Activated T-cell treated with anti-CD3 and anti-CD28 coated beads, Interleukin-2, amount 50 U/mL, for 48 hours (primary cell): ENCODE measurements at places on chromosomes 2 and 18.
A peak's percentile ranks its signal among the peaks of the same experiment; 100 is the strongest.

- DNase-seq = no peak
These were observed 20.6 kb upstream of the EXOC6B start for GRCh38 chr2:72846171-72847095.

DNA sequence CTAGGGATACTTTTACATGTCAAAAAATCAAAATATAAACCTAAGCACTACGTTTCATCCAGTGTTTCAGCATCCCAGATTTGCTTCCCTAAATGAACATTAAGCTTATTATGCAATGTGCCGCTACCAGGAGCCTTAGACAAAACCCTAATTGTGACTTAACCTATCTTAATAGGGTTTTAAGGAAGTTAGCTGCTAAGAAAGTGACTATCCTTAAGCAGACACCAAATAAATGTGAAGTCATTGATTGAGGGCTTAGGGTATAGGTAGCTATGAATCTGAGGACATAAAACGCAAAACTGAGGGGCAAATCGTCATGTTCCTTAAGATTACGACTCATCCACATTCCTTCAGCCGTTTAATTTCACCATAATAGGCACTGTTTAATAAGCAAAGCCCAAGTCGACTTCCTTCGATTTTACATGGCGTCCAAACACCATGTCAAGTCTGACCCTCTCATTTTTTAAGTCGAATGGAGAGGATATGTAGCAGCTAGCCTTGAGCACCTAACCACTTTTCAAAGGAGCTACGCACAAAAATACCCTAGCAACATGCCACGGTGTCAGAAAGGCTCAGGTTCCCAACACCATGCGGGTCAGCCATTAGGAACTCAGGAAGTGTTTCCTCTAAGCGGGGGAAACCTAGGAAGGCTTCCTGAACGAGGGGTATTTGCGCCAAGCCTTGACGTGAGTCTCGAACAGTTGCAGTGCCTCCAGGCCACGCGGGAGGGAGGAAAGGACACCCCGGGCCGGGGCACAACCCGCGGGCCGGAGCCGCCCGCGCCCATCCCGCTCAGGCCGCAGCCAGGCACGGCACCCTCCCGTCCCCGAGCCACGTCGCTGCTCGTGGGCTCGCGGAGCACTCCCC lies 1.0 kb downstream of the HDLBP start:
- DNase-seq = no peak

GRCh38 chr2:88683160-88684021 lies 8.1 kb upstream of the RPIA start:
- DNase-seq = no peak

GRCh38 chr2:224938651-224939182 lies 103.6 kb downstream of the DOCK10 start:
- no peak for DNase-seq

- no peak for DNase-seq
These were observed 741.2 kb downstream of the NRXN1 start for GRCh38 chr2:50290718-50291117.

DNA sequence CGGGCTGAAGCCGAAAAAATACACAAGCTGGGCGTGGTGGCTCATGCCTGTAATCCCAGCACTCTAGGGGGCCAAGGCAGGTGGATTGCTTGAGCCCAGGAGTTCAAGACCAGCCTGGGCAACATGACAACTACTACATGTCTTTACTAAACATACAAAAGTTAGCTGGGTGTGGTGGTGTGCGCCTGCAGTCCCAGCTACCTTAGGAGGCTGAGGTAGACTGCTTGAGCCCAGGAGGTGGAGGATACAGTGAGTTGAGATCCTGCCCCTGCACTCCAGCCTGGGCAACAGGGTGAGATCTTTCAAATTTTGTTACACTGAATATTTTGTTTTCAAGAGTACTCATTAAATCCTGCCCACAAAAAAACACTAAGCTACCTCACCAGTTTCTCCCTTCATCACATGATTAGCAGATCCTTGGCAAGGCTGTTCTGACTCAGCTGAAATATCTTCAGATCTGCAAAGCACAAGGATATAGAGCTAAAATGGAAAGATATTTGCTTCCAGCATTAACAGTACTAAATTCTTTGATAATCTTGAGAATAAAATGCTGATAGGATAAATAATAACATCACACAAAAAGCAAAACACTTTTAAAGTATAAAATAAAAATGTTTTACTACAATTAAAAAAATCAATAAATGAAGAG lies 28.2 kb upstream of the MCM6 start:
- DNase-seq = no peak

GRCh38 chr18:2571200-2572170 lies at the start of the genes METTL4 and NDC80:
TSS of gene METTL4 (minus strand) at chr18:2571505. CDS start at chr18:2567216, 4,289 bp downstream.
TSS of gene NDC80 (plus strand) at chr18:2571557. CDS start at chr18:2572986, 1,429 bp downstream.
- peak; percentile 91 for DNase-seq

DNA sequence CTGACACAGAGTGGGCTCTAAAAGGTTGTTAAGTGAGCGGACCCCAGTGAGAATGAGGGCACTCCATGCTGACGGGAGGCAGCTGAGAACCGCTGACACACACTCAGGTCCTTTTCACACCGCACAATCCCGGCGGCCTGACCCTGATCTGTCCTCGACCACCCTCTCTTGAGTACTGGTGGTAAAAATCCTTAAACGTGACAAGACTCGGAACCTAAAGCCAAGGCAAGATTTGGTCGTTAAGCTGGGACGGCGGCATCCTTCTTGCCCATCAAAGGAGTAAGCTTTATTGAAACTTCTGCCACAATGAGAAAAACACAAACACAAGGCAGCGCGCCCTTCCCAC lies 569 bp downstream of the TMX3 start:
- no peak for DNase-seq

GRCh38 chr2:78992807-78993517 lies 32.5 kb upstream of the REG3G start:
- no peak for DNase-seq

DNA sequence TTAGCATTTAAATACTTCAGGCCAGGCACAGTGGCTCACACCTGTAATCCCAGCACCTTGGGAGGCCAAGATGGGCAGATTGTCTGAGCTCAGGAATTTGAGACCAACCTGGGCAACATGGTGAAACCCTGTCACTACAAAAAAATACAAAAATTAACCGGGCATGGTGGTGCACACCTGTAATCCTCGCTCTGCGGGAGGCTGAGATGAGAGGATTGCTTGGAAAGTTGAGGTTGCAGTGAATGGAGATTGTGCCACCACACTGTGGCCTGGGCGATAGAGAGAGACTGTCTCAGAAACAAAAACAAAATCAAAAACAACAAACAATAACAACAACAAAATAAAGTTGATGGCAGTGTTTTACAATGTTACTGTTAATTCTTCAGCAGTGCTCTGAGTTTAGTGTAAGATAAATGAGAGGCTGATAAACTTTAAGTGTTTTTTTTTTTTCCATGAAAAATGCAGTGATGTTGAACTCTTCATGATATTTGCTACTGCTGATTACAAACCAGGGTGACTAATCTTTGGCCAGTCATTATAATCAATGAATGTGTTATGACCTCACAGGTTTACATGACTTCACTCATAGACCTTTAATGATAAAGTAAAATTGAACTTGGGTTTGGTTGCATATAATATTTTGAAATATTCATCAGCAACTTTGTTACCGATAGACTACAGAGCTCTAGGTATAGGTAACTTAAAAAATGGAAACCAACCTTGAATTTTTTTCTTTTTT lies 2.5 kb downstream of the ITGAV start:
- no peak for DNase-seq

- DNase-seq = no peak
These were observed 109.9 kb downstream of the LYPD6B start for GRCh38 chr2:149148194-149149006.

DNA sequence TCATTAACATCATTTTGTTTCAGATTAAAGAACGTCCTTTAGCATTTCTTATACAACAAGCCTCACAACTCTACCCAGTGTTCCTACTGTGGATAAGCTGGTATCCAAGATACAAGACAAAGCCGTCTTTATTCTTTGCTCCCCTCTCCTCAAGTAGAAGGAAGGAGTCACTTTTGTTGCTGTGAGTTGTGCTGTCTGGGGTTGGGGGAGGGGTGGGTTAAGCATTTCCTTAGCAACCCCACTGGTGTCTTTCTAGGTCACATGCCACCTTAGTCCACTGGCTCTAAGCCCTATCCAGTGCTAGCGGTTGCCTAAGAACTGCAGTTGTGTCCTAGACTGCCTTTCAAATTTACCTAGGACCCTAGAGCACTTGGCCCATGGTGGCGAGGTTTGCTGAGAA lies 155.6 kb upstream of the PIEZO2 start:
- DNase-seq = no peak

GRCh38 chr2:228318218-228318617 lies 136.7 kb upstream of the SPHKAP start:
- no peak for DNase-seq

DNA sequence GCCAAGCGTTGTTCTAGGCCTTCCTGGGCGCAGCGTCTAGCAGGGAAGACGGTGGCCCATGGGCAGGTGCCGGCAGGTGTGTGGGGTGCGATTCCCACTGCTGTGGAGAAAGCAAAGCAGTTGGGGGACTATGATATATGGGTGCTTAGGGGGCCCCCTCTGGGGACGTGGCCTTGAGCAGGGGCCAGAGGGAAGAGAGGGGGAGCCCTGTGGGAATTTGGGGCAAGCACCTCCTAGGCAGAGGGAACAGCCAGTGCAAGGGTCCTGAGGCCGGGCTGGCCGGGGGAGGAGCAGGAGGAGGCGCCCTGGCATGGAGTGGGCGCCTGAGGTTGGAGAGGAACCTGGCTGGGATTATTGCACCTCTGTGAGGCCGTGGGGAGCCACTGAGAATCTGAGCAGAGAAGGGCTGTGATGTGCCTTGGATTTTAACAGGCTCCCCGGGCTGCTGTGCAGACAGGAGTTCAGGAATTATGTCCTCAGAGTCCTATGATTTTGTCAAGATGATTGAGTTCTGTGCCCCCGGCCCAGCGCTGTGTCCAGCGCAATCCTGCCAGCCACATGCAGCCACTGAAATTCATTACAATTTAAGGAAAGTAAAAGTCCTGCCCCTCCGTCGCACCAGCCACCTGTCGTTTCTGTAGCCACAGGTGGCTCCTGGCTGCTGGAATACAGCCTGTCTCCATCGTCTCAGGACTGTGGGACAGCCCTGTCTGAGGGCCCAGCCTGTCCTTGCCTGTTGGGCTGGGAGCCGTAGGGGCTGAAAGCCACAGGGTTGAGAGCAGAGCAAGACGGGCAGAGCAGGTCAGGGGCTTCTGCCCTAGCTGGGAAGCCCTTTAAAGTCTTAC lies 9.1 kb upstream of the KLHL30 start:
- no peak for DNase-seq

DNA sequence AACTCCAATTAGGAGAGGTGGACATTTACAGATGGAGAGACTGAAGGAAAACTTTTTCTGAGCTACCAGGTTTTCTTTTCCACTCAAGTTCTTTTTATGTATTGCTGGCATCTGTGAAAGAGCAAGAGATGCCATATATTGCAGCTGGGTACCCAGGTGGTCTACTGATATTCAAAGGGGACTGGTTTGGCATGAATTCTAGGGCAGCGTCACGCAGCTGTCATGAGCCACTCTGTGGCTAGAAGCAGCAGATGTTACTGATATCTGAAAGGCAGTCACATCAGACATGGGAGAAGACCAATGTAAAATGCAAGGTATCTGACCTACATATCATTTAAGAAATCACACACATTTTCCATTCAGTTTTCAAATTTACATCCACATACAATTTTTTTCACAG lies 408.8 kb downstream of the GALNT13 start:
- no peak for DNase-seq

DNA sequence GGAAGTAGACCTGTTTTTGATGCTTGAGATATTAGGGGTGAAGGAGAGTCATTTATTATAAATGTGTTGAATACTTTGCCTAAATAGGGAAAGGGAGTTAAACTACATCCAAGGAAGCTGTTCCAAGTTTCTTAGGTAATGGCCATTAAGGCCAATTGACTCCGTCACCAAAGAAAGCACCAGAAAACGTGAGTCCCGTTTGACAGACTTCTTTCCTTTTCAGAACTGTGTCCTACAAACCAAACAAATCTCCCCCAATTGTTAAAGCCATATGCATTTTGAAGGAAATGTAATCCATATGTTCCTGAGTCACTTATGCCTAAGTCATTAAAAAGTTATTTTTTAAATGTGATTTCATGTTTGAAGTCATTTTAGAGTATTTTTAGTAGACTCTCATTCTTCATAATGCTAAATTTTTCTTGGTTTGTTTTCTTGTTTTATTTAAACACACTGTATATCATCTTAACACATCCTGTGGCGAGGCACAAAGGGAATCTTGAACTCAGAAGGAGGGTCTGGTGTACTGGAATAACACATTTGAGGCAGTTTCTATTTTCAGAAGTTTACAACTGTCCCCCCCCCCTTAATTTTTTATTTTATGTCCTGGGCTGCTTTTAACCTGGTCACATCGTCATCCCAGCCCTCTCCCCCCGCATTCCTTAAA lies 133.7 kb downstream of the RHBDD1 start:
- no peak for DNase-seq

DNA sequence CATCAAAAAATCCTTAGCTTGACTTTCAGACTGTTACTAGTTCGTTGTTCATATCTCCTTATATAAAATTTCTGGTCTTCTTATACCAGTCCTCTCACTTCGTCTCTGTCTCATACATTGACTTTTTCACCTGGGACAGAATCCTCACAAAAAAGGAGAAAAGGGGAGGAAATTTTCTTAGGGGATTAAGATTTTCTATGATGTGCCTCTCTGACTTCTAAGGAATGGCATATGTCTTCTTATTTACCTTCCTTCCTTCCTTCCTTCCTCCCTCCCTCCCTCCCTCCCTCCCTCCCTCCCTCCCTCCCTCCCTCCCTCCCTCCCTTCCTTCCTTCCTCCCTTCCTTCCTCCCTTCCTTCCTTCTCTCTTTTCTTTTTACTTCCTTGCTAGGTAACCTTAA lies 27.9 kb downstream of the KCNE4 start:
- no peak for DNase-seq

DNA sequence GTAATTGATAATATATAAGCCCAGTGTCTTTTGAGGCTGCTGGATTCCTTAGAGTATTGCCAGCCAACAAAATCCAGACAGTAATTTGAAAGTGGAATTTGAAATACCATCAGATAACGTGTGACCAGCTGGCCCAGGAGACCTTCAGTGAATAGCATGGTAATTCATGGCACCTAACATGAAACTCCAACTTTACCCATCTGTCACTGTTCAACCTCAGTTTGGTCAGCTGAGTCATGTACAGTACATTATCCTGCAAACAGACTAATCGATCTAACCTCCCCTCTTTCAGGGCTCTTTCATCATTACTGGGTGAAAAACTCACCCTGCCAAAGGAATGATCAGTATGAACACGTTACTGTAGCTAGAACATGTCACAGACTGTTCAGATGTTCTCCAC lies 230.6 kb downstream of the DOK6 start:
- no peak for DNase-seq

DNA sequence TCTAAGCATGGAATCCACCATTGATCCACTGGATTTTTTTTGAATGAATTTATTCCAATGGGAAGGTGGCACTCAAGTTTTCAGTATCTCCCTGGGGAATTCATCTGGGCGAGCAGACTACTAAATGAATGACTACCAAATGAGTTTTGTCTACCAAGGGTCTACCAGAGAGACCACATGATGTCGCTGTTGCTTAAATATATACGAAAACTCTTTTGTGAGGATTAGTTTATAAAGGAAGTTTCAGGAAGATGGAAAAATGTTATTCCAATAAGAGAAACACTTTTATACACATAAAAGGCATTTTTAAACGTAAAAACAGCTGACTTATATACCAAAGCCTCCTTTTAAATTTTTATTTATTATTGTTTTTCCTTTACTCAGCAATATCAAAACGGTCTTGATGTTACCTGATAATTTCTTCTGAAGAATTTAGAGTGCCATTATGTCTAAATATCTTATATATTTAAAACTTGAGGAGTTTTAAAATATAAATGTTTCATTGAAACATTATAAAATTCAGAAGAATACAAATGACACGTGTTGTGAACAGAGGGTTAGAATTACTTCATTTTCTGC lies 139.7 kb downstream of the HRH4 start:
- no peak for DNase-seq

- peak; percentile 49 for DNase-seq
These were observed 4.2 kb upstream of the TMEM185B start for GRCh38 chr2:120227111-120227991.
